Left lobe of liver (tissue), 2 donors: ENCODE measurements at places on chromosomes 7 and 10. TPM values are rescaled to one million over a fixed set of nuclear protein-coding genes. Genes with fewer than 3 reads are reported as not detected.

The CDNF gene
- 4.8 TPM for total RNA-seq

DNA sequence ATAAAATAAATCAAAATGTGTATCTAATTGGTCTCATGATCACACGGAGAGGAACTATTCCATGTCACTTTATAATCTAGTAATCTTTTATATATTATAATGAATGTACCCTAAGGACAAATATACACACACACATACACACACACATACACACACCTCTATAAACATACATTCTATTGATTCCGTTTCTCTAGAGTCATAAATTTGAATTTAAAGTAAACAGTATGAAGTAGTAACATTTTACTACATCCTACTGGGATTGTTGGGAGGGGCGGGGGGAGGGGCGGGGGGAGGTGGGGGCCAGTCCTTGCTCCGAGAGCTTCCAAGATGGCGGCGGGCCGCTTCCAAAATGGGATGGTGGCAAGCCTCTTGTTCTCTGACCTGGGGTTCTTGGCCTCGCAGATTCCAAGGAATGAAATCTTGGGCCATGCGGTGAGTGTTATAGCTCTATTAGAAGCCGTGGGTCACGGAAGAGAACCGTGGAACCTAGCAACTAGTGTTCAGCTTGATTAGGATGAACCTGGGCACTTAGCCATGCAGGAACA is 143.2 kb downstream of the REEP3 start:
- DNase-seq: no peak

The HOXA6 gene
- not detected for total RNA-seq

DNA sequence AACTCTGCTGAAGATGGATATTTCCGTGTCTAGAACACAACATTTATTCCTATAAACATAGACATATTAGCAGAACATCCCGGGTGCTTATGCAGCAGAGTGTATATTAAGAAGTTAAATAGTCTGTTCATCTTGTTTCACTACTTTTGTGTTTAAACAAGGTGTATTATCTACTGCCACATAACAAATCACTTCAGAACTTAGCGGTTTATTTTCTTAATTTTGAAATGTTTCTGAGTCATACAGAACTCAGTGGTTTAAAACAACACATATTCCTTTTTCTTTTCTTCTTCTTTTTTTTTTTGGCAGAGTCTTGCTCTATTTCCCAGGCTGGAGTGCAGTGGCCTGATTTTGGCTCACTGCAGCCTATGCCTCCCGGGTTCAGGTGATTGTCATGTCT is 25.8 kb downstream of the DENND10 start:
- DNase-seq: no peak

The ATRNL1 gene
- total RNA-seq: 1.3 TPM

DNA sequence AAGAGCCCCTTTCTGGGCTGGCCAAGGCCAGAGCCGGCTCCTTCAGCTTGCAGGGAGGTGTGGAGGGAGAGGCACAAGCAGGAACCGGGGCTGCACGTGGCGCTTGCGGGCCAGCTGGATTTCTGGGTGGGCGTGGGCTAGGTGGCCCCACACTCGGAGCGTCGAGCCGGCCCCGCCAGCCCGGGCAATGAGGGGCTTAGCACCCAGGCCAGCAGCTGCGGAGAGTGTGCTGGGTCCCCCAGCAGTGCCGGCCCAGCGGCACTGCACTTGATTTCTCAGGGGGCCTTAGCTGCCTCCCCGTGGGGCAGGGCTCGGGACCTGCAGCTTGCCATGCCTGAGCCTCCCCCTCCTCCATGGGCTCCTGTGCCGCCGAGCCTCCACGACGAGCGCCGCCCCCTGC is 48.1 kb downstream of the SH2D4B start:
- peak; percentile 26 for DNase-seq

- DNase-seq: no peak
Observed at GRCh38 chr7:139358541-139359365, 941 bp upstream of the LUC7L2 start.

GRCh38 chr7:95601316-95601715 is 5.0 kb upstream of the PDK4 start:
- no peak for DNase-seq

GRCh38 chr7:15332956-15333355 is 228.9 kb downstream of the AGMO start:
- DNase-seq: no peak

GRCh38 chr7:34844936-34845665 is 187.1 kb downstream of the NPSR1 start:
- no peak for DNase-seq

The KEL gene
- 0.28 TPM for total RNA-seq

DNA sequence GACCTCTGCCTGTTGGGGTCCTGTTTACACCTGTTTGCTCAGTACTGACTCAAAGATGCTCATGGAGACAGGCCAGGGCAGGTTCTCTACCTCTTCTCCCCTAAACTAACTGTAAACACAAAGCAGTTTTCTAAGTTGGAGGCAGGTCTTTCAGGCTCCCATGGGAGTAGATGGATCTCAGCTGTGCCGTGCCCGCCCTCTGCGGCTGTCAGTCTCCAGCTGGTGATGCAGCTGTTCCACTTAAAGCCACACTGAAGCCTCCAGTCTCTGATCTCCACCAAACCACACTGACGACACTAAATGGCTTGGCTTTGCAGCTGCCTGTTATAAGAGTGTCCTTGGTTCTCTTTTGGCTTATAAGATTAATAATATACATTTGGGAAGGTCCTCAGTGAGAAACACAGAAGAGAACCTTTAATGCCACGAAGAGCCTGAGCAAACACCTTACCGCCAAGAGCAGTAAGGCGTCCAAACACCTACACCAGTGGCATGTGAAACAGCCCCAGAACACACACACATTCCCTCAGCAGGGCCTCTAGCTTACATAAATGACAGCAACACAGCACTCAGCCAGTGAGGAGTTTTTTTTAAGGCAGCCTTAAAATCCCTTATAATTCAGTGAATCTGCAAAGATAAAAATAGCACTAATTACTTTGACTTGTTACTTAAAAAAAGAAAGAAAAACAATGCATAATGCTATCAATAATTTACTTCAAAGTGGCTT is 60.4 kb upstream of the KCNIP2 start:
- no peak for DNase-seq

The SHTN1 gene
- total RNA-seq: 25.8 TPM

DNA sequence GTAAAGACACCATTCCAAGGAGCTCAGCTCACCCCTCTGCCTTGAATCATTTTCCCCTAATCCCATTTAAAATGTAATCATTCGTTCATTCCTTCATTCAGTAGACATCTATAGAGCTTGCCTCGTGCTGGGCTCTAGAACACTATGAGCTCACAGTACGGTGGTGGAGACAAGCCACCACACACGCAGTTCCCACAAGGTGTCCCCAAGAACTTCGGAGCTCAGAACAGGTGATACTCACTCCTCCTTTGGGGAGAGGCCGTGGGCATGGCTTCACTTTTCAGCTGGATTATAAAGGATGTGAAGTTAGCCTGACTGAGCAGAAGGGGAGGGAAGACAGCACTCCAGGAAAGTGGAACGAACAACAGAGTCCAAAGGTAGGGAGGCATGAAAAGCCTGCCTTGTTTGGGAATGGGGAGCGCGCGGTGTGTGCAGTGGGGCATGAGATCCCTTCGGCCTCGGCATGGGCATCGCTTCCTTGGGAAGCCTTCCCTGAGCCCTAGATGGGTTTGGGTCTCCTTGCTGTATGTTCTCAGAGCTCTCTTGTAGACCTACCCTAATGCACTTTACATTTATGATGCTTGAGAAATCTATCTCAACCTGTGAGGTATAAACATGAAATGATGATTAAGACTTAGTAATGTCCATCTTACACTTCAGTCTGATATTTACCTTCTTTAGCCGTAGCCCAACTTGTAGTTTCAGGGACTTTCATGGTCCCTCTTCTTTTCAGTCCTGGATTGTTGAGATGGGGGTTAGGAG is 809 bp upstream of the OGA start:
- DNase-seq: peak; percentile 55

DNA sequence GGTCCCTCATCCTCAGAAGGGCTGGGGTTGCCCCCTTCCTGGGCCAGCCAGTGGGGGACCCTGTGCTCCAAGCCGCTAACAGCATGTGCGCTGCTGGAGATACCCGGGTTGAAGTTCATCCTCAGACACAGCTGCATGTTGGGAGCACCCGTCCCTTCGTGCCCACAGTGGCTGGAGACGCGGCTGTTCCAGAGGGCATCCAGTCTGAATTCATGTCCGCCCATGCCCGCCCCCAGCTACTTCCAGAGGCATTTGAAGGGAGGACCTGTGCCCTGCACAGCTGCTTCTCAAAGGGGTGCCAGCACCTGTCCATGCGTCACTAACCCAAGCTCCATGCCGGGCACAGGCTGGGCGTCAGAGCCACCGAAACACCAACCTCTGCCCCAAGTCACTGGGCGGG is 68.1 kb upstream of the ADGRA1 start:
- no peak for DNase-seq

DNA sequence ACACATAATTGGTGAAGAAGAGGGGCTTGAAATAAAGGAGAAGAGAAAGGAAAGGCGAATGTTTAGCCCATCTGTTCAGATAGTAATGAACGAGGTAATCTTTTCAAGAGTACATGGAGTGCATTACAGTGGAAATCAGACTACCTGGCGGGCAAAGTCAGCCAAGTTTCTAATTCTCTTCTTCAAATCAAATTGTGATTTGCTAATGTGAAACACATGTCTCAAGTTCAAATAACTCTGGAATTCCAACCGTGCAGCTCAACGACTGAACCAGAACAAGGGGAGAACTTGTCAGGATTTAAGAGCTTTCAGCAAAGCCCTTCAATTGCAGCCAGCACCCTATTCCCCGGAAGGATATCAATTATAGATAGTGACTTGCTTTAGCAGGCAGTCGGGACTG is 216.9 kb downstream of the GLI3 start:
- DNase-seq: no peak

DNA sequence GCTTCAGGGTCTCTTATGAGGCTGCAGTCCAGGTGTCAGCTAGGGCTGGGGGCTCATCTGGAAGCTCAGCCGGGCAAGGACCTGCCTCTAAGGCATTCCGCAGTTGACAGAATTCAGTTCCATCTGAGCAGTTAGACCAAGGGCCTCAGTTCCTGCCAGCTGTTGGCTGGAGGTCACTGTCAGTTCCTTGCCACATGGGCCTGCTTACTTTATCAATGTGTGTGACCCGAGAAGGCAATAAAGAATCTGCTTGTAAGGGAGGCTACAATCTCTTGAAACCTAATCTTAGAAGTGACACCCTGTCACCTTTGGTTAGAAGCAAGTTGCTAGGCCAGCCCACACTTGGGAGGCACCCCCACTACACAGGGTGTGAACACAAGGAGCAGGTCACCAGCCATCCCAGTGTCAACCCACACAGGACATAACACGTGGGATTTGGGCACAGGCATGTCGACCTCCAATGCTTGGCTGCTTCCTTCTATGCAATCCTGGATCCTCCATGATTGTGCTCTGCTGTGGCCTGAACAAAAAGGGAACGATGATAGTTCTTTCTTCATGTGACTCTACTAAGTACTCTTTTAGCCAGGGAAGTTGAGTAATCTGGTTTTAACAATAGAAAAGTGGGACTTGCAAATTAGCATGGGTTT is 41.8 kb downstream of the MTURN start:
- DNase-seq: no peak
